ENCODE measurements at places on chromosomes 16 and 17.
A peak's percentile ranks its signal among the peaks of the same experiment; 100 is the strongest.

GRCh38 chr17:2363318-2363717 lies 26.0 kb downstream of the SGSM2 start:
- no peak overlapping the region for H3K27ac ChIP-seq
- no peaks in the 10 kb centered on the region for H3K27me3 ChIP-seq
- no peaks in the 10 kb centered on the region for H3K4me1 ChIP-seq
- no peak for DNase-seq
- no peak overlapping the region for H3K4me3 ChIP-seq

DNA sequence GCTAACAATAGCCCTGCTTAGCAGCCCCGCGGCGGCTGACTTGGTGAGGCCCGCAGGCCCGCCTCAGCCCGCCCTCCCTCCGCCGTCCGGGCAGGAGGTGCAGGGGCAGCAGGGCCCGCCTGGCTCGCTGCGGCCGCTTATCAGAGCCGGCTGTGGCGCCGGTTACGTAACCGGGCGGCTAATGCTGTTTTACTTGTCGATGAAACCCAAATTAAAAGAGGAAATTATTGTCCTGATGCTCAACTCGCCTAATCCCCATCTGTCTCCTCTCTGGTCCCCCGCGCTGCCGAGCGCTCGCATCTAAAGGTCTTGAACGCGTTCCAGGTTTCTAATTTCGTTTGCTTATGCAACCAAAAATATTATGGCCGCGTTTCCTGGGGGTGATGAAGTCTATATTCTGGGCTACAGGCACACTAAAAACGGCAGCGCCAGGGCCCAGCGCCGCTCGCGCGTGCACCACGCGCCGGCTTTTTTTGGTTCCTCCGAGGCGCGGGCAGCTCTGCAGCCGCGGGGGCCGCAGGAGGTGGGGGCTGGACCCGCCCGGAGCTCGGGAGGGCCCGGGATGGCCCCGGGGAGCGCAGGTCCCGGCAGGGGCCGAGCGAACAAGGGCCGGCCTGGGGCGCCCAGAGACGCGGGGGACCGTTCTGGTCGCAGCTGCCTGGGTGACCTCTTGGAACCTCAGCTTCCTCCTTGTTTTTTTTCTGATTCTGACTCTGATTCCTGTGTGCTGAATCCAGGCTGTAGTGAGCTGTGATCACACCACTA lies 65.2 kb upstream of the TOB1 start:
- peaks cover 38% of the 10 kb centered on the region for H3K27me3 ChIP-seq
- H3K27ac ChIP-seq: peak overlapping the region; percentile 80
- H3K4me1 ChIP-seq: peaks cover 37% of the 10 kb centered on the region
- peaks cover 3% of the 10 kb centered on the region for H3K36me3 ChIP-seq
- DNase-seq: peak; percentile 62

DNA sequence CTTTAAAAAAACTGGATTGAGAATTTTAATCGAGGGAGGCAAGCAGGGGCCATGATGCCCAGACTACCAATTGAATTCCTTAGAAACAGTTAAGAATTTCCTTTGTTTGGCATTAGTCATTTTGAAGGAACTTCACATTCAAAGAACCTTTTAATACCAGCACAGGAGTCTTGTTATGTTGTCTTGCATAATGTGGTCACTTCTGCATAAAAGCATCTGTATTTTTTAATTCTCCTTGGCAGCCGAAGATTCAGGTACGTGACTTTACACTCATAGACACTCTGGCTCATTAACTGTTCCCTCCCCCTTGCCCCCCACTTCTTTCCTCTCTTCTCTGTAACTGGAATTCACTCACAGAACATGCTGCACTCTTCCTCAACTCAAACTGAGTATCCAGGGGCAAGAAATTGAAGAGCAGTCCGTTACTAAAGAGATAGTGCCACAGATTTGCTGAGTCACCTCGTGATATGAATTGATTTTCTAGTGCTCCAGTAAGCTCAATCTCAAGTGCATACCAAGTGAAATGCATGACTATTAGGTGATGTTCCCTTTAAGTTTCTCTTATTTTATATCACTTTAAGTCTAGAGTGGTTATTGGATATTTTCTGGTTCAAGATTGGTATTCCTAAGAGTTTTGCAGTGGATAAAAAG lies 572.2 kb upstream of the SOX9 start:
- no peak overlapping the region for H3K4me3 ChIP-seq
- H3K27ac ChIP-seq: no peak overlapping the region
- H3K36me3 ChIP-seq: no peaks in the 10 kb centered on the region
- H3K4me1 ChIP-seq: no peaks in the 10 kb centered on the region
- no peak for DNase-seq
- no peaks in the 10 kb centered on the region for H3K27me3 ChIP-seq

- peaks cover 50% of the 10 kb centered on the region for H3K36me3 ChIP-seq
- H3K27me3 ChIP-seq: no peaks in the 10 kb centered on the region
- H3K4me1 ChIP-seq: peaks cover 75% of the 10 kb centered on the region
Measured at GRCh38 chr16:11139326-11140097, 116.5 kb downstream of the SOCS1 start.

DNA sequence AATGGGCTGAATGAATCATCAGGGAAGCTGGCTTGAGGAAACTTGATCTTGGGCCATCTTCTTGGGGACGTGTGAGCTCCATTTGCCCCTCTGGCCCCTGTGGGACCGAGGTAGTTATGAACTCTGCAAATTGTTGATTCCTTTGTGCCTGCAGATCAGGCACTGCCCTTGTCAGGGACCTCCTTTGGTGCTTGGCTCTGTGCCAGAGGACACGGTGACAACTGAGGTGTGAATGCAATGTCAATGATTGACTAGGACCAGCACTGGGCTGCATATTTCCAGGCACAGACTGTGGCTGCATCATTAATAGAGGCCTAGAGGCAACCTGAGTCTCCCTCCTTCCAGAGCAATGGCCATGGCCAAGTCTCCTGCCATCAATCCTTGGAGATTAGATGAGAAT lies 23.8 kb downstream of the PDILT start:
- H3K27ac ChIP-seq: no peak overlapping the region
- no peaks in the 10 kb centered on the region for H3K4me1 ChIP-seq
- no peak for DNase-seq

- no peak for DNase-seq
- no peaks in the 10 kb centered on the region for H3K27me3 ChIP-seq
- H3K4me3 ChIP-seq: no peak overlapping the region
- H3K27ac ChIP-seq: no peak overlapping the region
Measured at GRCh38 chr16:9971907-9972306, 210.3 kb downstream of the GRIN2A start.

GRCh38 chr17:19335951-19336631 lies 26.4 kb downstream of the B9D1 start:
- no peaks in the 10 kb centered on the region for H3K4me1 ChIP-seq
- H3K4me3 ChIP-seq: no peak overlapping the region
- peaks cover 65% of the 10 kb centered on the region for H3K27me3 ChIP-seq

GRCh38 chr16:89779909-89780305 lies 36.5 kb downstream of the FANCA start:
- no peaks in the 10 kb centered on the region for H3K27me3 ChIP-seq
- no peak for DNase-seq
- peaks cover 47% of the 10 kb centered on the region for H3K36me3 ChIP-seq
- H3K4me3 ChIP-seq: no peak overlapping the region
- no peak overlapping the region for H3K27ac ChIP-seq

DNA sequence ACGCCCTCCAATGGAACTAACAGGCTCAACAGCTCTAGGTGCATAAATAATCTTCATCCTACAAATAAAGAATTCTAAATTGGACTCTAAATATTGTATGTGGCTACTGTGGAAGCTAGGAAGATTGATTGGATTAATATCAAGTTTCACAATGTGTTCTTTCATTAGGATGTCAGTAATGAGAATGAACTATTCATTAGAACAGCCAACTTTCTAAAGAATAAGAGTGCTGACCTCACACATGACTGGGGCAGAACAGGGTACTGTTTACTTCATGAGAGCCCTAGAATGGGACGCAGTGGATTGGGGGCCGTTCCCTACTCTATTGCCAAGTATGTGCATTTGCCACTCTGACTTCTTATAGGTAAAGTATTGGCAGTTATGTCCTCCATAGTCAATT lies 528.2 kb upstream of the RBFOX1 start:
- no peaks in the 10 kb centered on the region for H3K4me1 ChIP-seq
- H3K27me3 ChIP-seq: no peaks in the 10 kb centered on the region
- no peaks in the 10 kb centered on the region for H3K36me3 ChIP-seq
- H3K27ac ChIP-seq: no peak overlapping the region
- DNase-seq: no peak

DNA sequence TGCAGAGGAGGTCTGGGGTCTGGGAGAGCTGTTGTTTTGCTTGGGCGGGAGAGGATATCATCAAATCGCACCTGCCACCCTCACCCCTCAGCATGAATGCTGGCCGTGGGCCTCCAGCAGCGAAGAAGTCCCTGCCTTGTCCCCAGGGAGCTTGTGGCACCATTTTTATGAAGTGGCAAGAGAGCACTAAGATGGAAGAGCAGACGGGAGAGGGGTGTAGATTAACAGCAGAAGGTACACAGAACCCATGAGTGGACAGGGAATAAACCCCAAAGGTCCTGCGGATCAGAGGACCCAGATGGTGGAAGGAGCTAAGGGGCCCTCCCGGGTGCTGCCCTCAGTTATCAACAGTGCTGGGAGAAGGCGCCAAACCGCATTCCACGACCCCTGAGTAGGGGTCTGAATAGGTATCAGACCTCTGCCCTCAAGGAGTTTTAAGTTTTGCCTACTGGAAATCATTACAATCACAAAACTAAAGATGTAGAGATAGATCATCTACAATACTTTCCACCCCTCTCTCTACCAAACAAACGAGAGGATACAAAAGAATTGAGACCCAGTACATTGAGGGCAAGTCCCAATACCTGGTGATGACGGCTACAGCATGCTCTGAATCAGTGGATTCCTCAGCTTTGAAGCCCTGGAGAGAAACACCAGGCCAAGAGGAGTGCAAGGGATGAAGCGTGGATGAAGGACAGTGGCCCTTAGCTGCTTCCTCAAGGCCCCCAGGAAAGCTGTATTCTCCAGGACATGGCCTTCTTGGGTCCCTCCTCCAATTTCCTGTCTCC lies 60.2 kb downstream of the CCDC182 start:
- no peak for DNase-seq
- peaks cover 6% of the 10 kb centered on the region for H3K27me3 ChIP-seq
- H3K4me3 ChIP-seq: no peak overlapping the region
- no peaks in the 10 kb centered on the region for H3K4me1 ChIP-seq

DNA sequence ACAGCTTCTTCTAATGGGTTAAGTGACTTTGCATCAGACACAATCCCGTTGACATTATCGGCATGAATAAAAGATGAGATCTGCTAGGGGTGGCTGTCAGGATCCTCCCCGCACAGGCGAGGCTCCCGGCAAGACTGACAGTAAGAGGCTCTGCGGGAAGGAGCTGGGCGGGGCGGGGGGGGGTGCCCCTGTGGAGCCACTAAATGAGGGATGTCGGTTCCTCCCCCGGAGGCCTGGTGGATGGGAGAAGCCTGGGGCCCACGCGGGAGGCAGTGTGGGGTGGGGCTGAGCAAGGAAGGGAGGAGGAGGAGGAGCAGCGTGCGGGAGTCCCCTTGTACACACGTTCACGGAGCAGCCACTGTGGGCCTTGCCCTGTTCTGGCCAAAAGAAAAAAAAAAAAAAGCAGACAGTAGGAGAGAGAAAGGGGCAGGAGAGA lies 190.9 kb upstream of the GSE1 start:
- H3K27me3 ChIP-seq: peaks cover 36% of the 10 kb centered on the region
- no peaks in the 10 kb centered on the region for H3K4me1 ChIP-seq
- H3K27ac ChIP-seq: no peak overlapping the region
- H3K4me3 ChIP-seq: no peak overlapping the region
- peak; percentile 17 for DNase-seq

DNA sequence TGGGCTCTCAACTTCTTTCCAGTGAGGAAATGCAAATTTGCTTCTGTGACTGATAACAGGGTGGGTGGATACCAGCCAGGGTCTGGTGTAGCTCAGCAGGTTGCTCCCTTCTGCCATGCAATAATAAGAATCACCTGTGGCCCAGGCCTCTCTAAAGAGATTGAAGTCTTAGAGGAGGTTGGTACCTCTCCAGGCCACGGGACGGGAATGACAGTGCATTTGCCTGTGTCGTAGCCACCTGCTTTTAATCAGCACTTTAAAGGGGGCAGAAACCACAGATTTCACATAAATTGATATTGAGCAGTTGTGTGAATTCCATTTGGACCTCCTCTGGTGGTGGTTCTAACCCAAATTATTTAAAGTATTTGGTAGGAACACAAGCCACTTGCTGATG lies 246.9 kb downstream of the PRKCA start:
- H3K36me3 ChIP-seq: peaks cover 41% of the 10 kb centered on the region
- H3K4me1 ChIP-seq: peaks cover 42% of the 10 kb centered on the region
- no peak for DNase-seq
- H3K27ac ChIP-seq: no peak overlapping the region
- no peak overlapping the region for H3K4me3 ChIP-seq

DNA sequence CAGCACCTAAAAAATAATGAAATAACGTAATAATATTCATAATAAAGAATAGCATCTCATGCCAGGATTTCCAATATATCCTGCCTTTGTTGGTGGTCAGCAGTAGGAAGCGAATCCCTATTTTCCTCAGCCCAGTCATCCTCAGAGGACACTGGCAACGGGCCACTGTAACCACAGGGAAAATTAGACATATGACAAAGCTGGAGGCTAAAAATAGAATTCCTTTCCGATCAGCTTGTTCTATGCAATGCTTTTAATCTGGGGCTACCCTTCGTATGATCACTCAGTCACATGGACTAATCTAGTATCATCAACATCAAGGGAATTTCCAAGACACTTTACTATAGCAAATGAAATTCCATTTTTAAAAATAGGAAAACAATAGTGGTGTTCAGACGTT lies 246.9 kb upstream of the KCNJ16 start:
- no peaks in the 10 kb centered on the region for H3K4me1 ChIP-seq
- H3K27me3 ChIP-seq: no peaks in the 10 kb centered on the region
- H3K36me3 ChIP-seq: no peaks in the 10 kb centered on the region
- no peak overlapping the region for H3K27ac ChIP-seq
- H3K4me3 ChIP-seq: no peak overlapping the region
- no peak for DNase-seq

GRCh38 chr16:28103516-28104170 lies 40.1 kb upstream of the GSG1L start:
- peaks cover 79% of the 10 kb centered on the region for H3K36me3 ChIP-seq
- H3K27me3 ChIP-seq: no peaks in the 10 kb centered on the region
- H3K4me3 ChIP-seq: no peak overlapping the region
- DNase-seq: no peak

DNA sequence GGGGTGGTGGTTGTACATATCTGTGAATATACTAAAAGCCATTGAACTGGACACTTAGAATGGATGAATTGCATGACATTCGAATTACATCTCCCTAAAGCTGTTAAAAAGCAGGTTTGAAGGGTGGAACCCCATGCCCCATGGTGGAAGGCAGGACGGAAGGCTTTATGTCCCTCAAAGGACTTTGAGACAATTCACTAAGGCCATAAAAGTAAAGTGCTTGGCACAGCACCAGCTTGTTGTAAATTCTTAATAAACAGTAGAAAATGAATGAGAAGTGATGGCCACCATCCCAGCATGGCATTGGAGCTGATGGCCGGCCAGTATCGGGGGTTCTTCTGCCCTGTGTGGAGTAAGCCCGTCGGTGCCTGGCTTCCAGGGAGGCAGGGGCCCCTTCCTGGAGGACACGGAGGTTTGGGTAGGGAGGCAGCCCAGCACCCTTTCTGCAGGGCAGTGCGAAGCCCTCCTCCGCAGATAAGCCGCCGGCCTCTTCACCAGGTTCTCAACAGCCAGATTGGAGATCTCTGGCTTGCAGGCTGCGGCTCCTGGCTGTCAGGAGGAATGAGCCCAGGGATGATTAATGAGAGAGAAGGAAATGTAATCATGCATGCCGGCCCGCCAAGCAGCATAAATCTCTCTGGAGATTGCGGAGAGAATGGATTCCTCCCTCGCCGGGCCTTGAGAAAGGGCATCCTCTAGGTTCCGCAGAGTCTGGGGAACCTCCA lies 346.9 kb downstream of the FOXL1 start:
- no peak overlapping the region for H3K4me3 ChIP-seq
- no peaks in the 10 kb centered on the region for H3K4me1 ChIP-seq
- peaks cover 34% of the 10 kb centered on the region for H3K27me3 ChIP-seq
